NCI-H1092 (cell line): ENCODE measurements at places on chromosomes 5 and 9.
A peak's percentile ranks its signal among the peaks of the same experiment; 100 is the strongest.

GRCh38 chr5:801472-801871 is 16.9 kb upstream of the ZDHHC11B start:
- no peak for DNase-seq

GRCh38 chr5:150153957-150154617 is 1.6 kb downstream of the PDGFRB start:
- DNase-seq = no peak

DNA sequence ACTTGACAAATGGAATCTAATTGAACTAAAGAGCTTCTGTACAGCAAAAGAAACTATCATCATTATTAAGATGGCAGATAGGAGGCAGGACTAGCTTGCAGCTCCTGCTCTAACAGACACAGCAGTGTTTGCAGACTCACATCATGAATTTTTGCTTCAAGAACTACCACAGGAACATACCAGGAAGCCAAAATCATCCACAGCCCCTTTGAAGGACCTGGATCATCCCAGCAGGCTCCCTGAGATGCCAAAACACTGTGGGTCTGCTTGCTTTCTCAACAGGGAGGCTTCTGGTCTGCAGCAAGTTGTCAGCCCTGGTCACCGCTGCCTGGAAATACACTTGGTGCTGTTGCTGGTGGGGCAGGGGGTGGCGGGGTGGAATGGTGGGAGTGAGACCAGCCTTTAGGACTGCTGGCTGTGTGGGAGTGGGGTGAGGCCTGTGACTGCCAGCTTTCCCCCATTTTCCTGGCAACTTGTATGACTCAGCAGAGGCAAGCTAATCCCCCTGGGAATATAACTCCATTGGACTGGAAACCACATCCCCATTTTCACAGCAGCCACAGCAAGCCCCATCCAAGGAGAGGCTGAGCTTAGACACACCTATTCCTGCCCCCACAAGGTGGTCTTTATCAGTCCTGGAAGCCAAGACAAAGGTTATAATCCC is 533.8 kb upstream of the CYLC2 start:
- no peak for DNase-seq

DNA sequence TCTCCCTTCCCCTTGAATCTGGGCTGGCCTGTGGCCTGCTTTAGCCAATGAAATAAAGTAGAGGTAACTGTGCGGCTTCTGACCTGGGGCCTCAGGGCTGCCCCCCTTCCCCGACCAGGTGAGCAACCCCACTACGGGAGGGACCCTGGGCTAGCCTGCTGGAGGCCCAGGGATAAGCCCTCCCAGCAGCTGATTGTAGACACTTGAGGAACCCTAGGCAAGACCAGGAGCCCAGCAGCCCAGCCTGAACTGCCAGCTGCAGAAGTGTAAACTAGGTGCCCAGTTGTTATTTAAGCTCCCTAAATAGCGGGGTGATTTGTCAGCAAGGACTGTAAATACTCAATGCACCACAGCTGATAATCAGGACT is 41.3 kb downstream of the RAPGEF1 start:
- DNase-seq = no peak

DNA sequence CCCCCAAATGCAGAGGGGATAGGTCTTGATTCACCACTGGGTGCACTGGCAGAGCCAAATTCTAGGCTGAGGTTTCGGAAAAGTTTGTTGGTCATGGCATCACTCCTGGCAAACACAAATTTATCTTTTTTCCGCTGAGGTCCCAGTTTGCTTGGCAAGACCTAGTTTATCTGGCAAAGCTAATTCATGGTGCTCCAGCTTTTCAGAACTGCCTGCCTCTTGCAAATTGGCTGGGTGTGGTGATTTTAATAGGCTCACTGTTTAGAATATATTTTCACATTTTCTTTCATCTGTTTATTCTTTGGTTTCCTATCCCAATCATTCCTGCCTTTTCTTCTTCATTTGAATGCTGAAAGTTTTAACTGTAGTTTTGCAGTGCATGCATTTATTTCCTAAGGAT is 50.5 kb upstream of the MAMDC2 start:
- peak; percentile 55 for DNase-seq

GRCh38 chr5:169942181-169942580 is 38.1 kb downstream of the INSYN2B start:
- no peak for DNase-seq

- DNase-seq = no peak
Measured at GRCh38 chr9:116141864-116142561, 11.6 kb upstream of the PAPPA start.

- no peak for DNase-seq
Measured at GRCh38 chr9:90967145-90967538, 165.5 kb downstream of the SYK start.

DNA sequence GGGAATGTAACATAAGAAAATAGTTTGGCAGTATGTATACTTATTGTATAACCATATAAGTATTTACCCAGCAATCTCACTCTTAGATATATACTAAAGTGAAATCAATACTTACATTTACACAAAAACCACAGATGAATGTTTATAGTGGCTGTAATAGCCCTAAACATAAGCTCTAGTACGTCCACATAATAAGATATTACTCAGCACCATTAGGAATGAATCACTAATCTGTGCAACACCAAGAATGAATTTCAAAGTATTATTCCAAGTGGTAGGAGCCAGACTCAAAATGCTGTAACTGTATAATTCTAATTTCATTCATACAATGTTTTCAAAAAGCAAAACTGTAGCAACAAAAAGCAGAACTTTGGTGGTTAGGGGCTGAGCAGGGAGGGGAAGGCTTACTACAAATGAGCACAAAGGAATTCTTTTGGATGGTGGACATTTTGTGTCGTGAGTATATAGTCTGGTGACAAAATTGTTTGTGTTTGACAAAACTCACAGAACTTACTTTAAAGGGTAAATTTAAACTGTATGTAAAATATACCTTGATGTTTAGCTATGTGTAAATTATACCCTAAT is 11.9 kb upstream of the C5orf46 start:
- no peak for DNase-seq

DNA sequence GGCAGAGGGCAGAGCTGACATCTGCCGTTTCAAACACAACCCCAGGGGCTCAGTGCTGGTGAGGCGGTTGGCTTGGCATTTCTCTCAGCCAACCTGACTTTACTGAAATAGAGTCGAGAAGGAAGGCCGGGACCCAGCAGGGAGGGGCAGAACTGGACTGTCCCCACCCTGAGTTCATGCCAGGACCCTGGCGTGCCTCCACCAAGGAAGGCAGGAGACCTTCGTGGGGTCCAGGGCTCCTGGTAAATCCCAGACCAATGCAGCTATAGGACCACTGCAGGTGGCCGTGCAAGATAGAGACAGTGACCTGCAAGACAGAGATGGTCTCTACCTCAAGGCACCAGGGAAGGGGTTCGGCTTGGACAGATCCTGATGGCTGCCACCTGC is 132.9 kb downstream of the ROR2 start:
- DNase-seq = no peak

- DNase-seq = no peak
Measured at GRCh38 chr5:16773991-16774390, 157.2 kb upstream of the RETREG1 start.

- peak; percentile 14 for DNase-seq
Measured at GRCh38 chr9:81320909-81321482, 368.4 kb downstream of the TLE1 start.

- DNase-seq = no peak
Measured at GRCh38 chr9:14888875-14889274, 21.4 kb downstream of the FREM1 start.

DNA sequence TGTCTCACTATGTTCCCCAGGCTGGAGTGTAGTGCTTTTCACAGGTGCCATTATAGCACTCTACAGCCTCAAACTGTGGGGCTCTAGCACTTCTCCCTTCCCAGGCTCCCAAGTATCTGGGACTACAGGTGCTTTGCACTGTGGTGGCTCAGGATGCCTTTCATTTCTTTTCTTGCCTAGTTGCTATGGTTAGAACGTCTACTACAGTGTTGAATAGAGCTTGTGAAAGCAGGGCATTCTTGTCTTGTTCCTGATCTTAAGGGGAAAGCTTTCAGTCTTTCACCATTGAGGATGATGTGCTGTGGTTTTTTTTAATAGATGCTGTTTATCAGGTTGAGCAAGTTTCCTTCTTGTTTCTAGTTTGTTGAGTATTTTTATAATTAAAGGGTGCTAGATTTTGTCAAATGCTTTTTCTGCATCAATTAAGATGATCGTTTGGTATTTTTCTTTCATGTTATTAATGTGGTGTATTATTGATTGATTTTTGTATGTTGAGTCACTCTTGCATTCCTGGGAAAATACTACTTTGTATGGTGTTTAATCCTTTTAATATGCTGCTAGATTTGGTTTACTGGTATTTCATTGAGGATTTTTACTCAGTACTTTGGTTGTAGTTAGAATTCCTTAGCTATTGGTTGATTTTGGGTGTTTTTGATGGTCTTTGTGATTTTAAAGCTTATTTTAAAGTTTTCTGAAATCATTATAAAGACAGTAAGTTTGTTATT is 35.6 kb downstream of the GPBP1 start:
- no peak for DNase-seq

GRCh38 chr5:82151662-82152061 is 126.5 kb downstream of the RPS23 start:
- DNase-seq = no peak

GRCh38 chr5:147558826-147559225 is 49.0 kb upstream of the DPYSL3 start:
- DNase-seq = peak; percentile 12

- DNase-seq = no peak
Measured at GRCh38 chr9:89541798-89542197, 43.9 kb upstream of the SEMA4D start.

DNA sequence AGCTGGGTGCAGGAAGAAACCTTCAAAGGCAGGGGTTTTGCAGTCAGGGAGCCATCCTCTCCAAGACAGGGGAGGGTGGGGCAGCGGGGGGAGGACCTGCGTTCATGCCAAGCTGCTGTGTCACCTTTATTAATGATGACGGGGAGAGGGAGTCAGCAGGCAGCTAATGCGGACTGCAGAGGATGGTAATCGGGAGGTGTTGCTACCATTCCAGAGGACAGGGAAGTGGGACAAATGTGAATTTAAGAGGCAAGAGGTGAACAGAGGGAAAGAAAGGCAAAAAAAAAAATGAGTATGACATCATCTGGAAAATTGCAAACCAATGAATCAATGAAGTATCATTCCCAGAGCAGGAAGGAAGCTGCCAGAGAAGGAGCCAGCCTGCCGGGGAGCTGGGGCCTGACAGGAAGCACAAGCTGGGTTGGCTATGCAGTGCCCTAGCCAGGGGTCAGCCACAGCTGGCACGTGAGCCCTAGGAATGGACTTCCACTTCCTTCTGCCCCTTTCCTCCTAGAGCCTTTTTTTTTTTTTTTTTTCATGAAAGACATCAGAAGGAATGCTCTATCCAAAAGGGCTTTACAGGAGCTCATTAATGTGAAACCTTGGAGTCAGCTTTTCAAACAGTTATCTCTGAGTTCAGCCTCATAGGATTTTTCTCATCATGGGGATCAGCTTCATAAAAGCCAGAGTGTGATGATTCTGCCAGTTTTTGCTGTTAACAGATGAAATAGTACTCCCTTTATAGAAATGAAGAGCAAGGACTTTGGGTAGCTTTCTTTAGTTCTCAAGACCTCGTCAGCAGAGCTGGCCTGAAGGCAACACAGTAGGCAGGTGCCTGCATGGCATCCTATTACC is 9.2 kb downstream of the INSYN2B start:
- DNase-seq = no peak

- DNase-seq = no peak
Measured at GRCh38 chr9:28656727-28657126, 1083.4 kb upstream of the C9orf72 start.

DNA sequence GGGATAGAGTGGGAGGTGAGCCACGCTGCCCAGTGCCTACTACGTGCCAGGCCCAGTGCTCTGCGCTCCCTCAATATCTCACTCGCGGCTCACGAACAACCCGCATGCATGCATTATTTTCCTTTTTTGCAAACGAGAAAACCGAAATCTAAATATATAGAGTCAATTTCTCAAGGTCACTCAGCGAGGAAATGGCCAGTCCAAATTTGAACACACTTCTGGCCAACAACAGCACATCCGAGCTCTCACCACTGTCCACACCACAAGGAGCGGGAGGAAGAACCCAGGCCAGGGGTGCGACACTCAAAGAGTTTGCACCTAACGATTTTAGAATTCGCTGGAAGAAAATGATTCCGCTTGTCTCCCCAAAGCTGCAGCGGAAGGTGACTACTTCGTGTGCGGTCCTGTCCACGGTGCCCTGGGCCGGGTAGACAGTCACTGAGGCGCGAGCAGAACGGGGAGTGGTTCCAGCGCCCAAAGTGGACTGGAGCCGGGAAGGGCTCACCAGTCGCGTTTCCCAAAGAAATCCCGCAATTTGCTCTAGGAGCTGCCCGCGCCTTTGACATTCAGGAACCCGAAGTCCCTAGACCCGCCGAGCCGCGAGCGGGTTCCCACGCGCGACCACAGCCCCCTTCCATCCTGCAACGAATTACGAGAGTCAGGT is 1.1 kb upstream of the TLX3 start:
- DNase-seq = no peak

DNA sequence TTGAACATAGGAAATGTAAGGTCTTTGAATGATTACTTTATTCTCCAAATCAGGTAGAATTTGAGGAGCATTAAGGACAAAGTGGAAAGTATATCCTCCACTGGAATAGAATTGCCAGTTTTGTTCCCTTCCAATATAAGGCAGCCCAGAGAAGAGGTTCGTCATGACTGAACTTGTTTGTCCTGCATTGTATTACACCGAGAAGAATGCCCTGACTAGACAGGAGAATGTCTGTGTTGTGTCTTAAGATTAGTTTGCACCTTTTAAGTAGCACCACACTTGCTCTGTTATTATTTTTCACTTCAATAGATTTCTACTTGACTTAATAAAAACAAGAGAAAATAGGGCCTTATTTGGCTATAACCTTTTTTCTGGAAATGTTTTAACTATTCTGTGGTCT is 586.2 kb upstream of the PTGER4 start:
- no peak for DNase-seq

- no peak for DNase-seq
Measured at GRCh38 chr9:136055715-136056545, 39.2 kb downstream of the NACC2 start.

GRCh38 chr5:1409381-1410110 is 35.7 kb downstream of the SLC6A3 start:
- no peak for DNase-seq

GRCh38 chr5:68834491-68834981 is 259.3 kb upstream of the SLC30A5 start:
- no peak for DNase-seq

GRCh38 chr5:40033411-40033810 is 608.6 kb upstream of the DAB2 start:
- no peak for DNase-seq

DNA sequence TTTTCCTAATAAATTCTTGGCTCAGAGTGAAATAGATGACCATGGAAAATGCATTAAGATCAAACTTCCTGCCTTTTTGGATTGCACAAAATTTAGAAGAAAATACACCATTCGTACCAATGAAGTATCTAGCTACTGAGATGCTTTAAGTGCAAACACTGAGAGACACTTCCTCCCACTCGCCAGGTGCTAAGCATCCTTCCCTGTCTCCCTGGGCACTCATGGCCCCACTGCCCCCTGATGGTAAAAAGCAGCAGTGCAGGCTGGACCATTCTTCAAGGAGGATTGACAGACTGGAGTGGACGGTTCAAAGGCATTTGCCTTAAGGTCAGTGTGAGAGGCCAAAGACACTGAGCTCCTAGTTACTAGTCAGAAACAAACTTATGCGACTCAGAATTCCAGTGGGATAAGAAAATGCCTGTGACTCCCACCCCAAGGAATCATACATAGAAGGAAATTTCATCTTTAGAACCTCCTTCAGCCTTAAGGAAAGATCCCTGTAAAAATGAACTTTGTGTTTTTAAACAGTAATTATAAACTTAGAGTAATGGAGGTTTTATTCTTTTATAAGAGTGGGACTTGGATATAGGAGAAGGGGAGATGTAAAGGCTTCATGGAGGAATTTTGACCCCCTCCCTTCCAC is 86.0 kb upstream of the SLC30A5 start:
- DNase-seq = peak; percentile 5
